Kidney epithelial cell (primary cell): ENCODE measurements at places on chromosomes 2 and 18.
A peak's percentile ranks its signal among the peaks of the same experiment; 100 is the strongest.

DNA sequence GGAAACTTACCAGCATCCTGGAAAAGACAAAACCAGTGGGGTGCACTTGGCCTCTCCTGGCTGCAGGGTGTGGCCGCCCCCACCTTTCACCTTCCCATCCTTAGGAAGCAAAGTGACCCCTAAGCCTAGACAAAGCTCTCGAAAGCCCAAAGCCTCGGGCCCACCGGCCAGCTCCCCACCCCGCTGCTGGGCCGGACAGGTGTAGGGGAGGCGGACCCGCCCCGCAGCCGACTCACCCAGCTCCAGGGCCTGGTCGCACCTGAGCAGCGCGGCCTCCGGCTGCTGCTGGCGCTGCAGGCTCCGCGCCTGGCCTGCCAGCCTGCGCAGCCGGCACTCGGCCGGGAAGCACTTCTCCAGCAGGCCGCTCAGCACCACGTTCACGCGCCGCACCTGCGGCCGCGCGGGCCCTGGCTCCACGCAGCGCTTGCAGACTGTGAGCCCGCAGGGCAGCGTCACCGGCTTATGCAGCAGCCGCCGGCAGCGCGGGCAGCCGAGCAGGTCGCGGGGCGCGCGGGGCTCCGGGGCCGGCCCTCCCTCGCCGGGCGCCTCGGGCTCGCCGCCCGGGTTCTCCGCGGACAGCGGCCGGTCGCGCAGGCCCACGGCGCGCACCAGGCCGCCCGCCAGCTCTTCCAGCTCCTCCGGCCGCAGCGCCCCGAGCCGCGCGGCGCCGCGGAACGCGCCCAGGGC is 979 bp downstream of the LONRF2 start:
- DNase-seq: no peak

DNA sequence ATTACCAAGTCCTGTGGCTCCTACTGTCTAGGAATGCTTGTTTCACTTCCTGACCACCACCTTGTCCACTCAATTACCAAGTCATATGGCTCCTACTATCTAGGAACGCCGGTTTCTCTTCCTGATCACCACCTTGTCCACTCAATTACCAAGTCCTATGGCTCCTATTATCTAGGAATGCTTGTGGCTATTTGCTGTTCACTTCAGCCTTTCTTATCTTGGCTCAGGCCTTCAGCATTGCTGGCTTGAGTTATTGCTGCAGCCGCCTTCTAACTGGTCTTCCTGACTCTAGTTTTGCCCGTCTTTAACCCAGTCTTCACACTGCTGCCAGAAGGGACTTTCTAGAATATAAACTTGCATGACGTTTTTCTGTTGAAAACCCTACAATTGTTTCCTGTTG is 82.5 kb upstream of the GAREM1 start:
- no peak for DNase-seq

GRCh38 chr2:183868707-183869106 is 729.6 kb upstream of the ZNF804A start:
- DNase-seq: peak; percentile 10

- no peak for DNase-seq
These were observed 19.8 kb downstream of the IWS1 start for GRCh38 chr2:127506510-127506909.

- no peak for DNase-seq
These were observed 75.5 kb upstream of the TXNDC2 start for GRCh38 chr18:9810299-9810698.

DNA sequence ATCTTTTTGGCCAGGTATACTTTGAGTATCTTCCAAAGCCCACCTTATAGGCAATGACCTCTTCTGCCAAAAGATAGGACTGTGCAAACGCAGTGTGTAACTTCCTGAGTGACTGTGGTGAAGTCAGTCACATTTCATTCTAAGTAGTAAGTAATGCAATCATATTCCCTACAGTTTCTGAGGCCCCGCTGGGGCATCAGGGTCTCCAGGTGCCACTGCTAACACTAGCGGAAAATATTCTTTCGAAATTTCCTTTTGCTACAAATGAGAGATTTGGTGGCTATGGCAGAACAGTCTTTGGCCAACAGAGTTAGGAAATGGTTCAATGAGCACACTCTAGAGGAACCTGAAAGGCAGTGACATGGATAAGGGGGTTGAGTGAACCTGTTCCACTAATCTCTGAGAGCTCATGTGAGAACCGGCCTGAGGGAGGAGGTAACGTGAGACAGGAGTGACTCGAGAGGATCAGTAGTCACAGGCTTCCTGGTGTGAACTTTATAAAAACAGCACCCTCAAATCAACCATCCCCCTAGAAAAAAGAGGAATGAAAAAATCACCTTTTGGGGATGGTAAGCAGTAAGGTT is 102.6 kb upstream of the LPIN2 start:
- no peak for DNase-seq

- DNase-seq: no peak
These were observed 265.4 kb downstream of the DCDC2C start for GRCh38 chr2:3968736-3969135.

DNA sequence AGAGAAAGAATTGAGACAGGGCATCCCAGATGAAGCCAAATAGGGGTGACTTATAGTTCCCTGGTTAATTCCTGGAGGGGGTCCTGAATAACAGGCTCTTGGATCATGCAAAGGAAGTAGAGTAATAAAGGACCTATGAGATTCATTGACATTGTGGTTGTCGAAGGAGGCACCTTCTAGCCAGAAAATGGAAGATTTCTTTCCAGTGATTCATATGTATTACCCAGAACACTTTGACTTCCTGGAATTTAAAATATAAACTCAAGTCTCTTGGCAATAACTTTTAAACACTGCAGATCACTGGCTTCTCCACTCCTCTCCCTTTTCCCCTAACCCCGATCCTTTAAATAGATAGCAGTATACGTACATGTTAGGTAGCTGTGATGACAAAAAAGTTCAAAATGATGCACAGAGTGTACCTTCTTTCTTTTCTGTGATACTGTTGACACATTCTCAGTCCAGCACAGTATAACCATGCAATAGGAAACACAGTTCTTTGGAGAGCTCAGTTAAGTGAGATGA is 211.8 kb downstream of the LTBP1 start:
- DNase-seq: no peak

- DNase-seq: no peak
These were observed 552.8 kb upstream of the NRP2 start for GRCh38 chr2:205129531-205129930.
